ENCODE measurements at places on chromosomes 2 and 18. TPM values are rescaled to one million over a fixed set of nuclear protein-coding genes. Genes with fewer than 3 reads are reported as not detected.

PIAS2 gene
- 59.8 TPM for total RNA-seq

FAM110C gene
- total RNA-seq = 3.8 TPM

CASP8 gene
- 17.1 TPM for total RNA-seq

EMILIN2 gene
- total RNA-seq = 14.0 TPM

MC2R gene
- total RNA-seq = not detected

ATRAID gene
- 198 TPM for total RNA-seq

CNTNAP5 gene
- 63.2 TPM for total RNA-seq

IL1B gene
- 1.7 TPM for total RNA-seq

KCNG3 gene
- total RNA-seq = 5.2 TPM
